ENCODE measurements at places on chromosomes 1 and 21. TPM values are rescaled to one million over a fixed set of nuclear protein-coding genes. Genes with fewer than 3 reads are reported as not detected.

The AIRE gene
- not detected for total RNA-seq

The RPTN gene
- not detected for total RNA-seq

The COL11A1 gene
- 0.76 TPM for total RNA-seq

The MAN1C1 gene
- 8.2 TPM for total RNA-seq

The HIPK1 gene
- total RNA-seq: 53.9 TPM

The FCGR1A gene
- total RNA-seq: 1.6 TPM

The ZFYVE9 gene
- 95.0 TPM for total RNA-seq

The HES2 gene
- not detected for total RNA-seq

The ECE1 gene
- total RNA-seq: 175 TPM

The USH2A gene
- not detected for total RNA-seq

The FCRLB gene
- total RNA-seq: 0.35 TPM

- no peak overlapping the region for H3K27ac ChIP-seq
- DNase-seq: no peak
- H3K27me3 ChIP-seq: no peaks in the 10 kb centered on the region
- H3K36me3 ChIP-seq: no peaks in the 10 kb centered on the region
- no peaks in the 10 kb centered on the region for H3K4me1 ChIP-seq
Measured at GRCh38 chr1:220696226-220696862, 6.2 kb downstream of the C1orf115 start.

DNA sequence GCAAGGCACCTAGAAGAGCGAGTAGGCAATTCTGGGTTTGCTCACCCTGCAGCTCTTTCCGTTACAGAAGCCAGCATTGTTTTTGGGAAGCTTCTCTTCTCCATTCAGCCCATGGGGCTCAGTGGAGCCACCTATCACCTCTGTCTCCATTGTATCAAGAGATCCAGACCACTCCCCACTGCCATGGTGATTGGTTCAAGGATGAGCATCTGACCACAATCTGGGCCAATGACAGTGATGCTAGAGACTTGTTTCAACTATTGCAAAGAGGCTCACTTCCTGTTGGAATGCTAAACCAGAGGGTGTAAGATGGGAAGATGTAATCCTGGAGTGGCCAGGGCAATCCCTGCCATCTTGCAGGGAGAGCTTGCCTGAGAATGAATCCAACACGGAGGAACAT lies 6.6 kb downstream of the SPATA21 start:
- DNase-seq: no peak
- no peak overlapping the region for H3K4me3 ChIP-seq
- no peaks in the 10 kb centered on the region for H3K4me1 ChIP-seq
- H3K27me3 ChIP-seq: no peaks in the 10 kb centered on the region
- H3K27ac ChIP-seq: no peak overlapping the region

GRCh38 chr21:38388203-38388602 lies 110.1 kb downstream of the ERG start:
- no peak overlapping the region for H3K27ac ChIP-seq
- no peaks in the 10 kb centered on the region for H3K4me1 ChIP-seq
- DNase-seq: no peak
- H3K4me3 ChIP-seq: no peak overlapping the region
- no peaks in the 10 kb centered on the region for H3K27me3 ChIP-seq
- H3K36me3 ChIP-seq: no peaks in the 10 kb centered on the region

DNA sequence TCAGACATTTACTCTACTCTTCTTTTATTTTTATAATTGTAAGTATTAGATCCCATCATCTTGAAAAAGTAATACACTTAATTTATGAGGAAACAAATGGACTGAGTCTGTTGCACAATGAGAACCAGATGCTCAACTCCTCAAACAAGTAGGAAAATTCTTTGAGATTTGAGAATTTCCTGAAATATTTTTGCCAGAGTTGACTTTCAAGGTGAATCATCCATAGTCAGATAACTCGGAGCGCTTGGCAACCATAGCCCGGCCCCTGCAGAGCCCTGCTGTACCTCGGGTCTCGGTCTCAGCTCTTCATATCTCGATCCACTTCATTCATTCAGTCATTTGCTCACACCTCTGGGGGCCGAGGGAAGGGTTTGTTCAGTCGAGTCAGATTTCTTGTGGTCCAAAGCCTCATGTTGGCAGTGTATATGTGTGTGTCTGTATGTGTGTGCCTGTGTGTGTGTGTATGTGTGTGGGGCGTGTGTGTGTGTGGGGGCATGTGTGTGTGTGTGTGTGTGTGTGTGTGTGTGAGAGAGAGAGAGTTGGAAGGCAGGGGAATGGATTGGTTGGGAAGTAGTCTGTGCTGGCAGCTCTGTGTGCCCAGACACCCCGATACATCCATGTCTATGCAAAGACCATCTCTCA lies 18.1 kb upstream of the PCP4 start:
- H3K4me3 ChIP-seq: no peak overlapping the region
- no peaks in the 10 kb centered on the region for H3K4me1 ChIP-seq
- no peak overlapping the region for H3K27ac ChIP-seq
- H3K36me3 ChIP-seq: no peaks in the 10 kb centered on the region

DNA sequence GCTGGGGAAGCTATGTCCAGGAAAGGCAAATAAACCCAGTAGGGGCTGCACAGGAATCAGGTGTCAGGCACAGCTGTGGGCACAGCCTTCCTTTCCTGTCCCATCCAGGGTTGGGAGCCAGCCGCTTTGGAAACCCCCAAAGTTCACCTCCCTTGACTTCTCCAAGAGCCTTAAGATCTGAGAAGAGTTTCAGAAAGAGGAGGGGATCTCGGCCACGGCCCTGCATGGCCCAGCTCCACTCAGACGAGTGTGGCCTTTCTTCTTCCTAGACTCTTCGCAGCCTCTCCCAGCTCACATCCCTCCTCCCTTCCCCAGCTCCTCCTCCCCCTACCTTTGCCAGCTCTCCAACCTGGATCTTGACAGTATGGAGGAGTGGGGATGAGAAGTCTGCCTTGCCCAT lies 36.7 kb downstream of the RHBG start:
- no peak overlapping the region for H3K27ac ChIP-seq
- H3K4me3 ChIP-seq: no peak overlapping the region
- DNase-seq: no peak
- peaks cover 3% of the 10 kb centered on the region for H3K27me3 ChIP-seq
- no peaks in the 10 kb centered on the region for H3K4me1 ChIP-seq

GRCh38 chr1:16055613-16056520 lies 12.3 kb downstream of the CLCNKB start:
- H3K27me3 ChIP-seq: no peaks in the 10 kb centered on the region
- peak; percentile 88 for DNase-seq
- H3K4me3 ChIP-seq: no peak overlapping the region
- no peak overlapping the region for H3K27ac ChIP-seq

DNA sequence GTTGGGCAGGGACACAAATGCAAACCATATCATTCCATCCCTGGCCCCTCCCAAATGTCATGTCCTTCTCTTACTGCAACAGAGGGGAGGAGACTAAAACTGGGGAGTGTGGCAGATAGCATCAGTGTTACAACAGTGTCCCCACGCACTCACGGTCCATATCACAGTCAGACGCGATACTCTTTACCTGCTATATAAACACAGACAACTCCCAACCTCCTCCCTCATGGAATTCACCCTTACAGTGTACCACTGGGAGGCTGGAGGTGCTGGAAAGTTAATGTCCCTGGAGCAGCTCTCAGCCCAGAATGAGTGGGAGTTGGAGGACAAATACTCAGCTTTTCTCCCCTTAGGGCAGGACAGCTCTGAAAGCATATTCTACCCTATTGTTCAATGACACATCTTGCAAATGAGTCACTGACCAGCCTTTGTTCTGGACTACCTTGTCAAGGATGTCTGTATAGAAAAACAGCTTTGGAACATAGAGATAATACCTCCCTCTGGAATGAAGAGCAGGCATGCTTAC lies 445.9 kb downstream of the SETD4 start:
- no peak overlapping the region for H3K4me3 ChIP-seq
- no peak overlapping the region for H3K27ac ChIP-seq
- no peaks in the 10 kb centered on the region for H3K36me3 ChIP-seq
- H3K4me1 ChIP-seq: no peaks in the 10 kb centered on the region
- DNase-seq: no peak
- H3K27me3 ChIP-seq: no peaks in the 10 kb centered on the region

- no peak for DNase-seq
- no peaks in the 10 kb centered on the region for H3K36me3 ChIP-seq
- H3K4me1 ChIP-seq: no peaks in the 10 kb centered on the region
- no peak overlapping the region for H3K4me3 ChIP-seq
- no peaks in the 10 kb centered on the region for H3K27me3 ChIP-seq
Measured at GRCh38 chr1:81392526-81393226, 408.1 kb upstream of the ADGRL2 start.

GRCh38 chr1:248810727-248811513 lies 14.8 kb downstream of the SH3BP5L start:
- no peak overlapping the region for H3K27ac ChIP-seq
- no peak overlapping the region for H3K4me3 ChIP-seq
- DNase-seq: no peak
- H3K27me3 ChIP-seq: no peaks in the 10 kb centered on the region
- H3K36me3 ChIP-seq: no peaks in the 10 kb centered on the region
- H3K4me1 ChIP-seq: no peaks in the 10 kb centered on the region

GRCh38 chr21:28801906-28802305 lies 190.8 kb downstream of the LTN1 start:
- DNase-seq: no peak
- no peaks in the 10 kb centered on the region for H3K36me3 ChIP-seq
- peaks cover 7% of the 10 kb centered on the region for H3K4me1 ChIP-seq
- H3K27me3 ChIP-seq: no peaks in the 10 kb centered on the region

DNA sequence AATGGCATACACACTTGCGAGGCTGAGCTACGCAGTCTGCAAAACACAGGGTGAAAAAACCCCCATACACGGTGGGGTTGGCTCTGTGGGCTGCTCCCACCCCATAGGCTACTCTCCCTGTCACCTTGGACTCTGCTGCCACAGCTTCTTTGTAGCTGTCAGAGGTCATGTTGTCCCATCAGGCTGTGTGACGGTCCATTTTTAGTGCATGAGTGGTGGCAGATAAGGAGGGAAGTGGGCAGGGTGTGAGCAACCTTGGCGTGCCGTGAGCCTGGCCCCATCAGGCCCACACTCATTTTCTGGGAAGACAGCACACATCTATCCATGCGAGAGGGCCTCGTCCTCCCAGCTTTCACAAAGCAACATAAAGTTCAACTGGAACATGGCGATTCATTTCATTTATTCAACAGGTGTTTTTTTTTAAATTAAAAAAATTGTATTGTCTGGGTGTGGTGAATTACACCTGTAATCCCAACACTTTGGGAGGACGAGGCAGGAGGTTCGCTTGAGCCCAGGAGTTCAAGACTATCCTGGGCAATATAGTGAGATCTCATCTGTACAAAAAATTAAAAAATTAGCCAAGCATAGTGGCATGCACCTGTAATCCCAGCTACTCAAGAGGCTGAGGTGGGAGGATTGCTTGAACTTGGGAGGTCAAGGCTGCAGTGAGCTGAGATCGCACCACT lies 9.5 kb downstream of the GPR137B start:
- no peak overlapping the region for H3K27ac ChIP-seq
- H3K27me3 ChIP-seq: no peaks in the 10 kb centered on the region
- H3K36me3 ChIP-seq: no peaks in the 10 kb centered on the region
- no peak overlapping the region for H3K4me3 ChIP-seq
- no peaks in the 10 kb centered on the region for H3K4me1 ChIP-seq
- DNase-seq: no peak

DNA sequence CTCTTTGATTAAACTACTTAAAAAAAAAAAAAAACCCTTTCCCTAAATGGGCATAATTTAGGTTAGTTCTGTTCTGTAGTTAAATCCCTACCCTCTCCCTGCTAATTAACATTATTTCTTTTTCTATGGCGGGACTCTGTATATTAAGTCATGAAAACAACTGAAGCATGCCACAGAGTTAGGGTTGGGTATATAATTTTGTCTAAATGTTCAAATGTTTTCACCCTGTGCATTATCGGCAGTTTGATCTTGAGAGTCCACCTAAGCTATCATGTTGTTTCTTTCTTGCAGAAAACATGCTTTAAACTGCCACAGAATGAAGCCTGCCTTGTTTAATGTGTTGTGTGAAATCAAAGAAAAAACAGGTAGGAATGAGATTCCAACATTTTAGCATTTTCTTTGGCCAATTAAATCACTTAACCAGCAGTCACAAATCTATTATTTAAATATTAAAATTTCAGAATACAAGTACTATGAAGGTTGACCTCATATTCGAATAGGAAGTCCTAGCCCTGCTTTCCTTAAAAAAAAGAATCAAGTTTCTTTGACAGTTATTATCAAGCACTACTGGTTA lies 4.0 kb downstream of the PBX1 start:
- no peaks in the 10 kb centered on the region for H3K36me3 ChIP-seq
- peak overlapping the region; percentile 92 for H3K27ac ChIP-seq
- no peaks in the 10 kb centered on the region for H3K4me1 ChIP-seq
- DNase-seq: no peak
- H3K27me3 ChIP-seq: no peaks in the 10 kb centered on the region
- peak overlapping the region; percentile 88 for H3K4me3 ChIP-seq

DNA sequence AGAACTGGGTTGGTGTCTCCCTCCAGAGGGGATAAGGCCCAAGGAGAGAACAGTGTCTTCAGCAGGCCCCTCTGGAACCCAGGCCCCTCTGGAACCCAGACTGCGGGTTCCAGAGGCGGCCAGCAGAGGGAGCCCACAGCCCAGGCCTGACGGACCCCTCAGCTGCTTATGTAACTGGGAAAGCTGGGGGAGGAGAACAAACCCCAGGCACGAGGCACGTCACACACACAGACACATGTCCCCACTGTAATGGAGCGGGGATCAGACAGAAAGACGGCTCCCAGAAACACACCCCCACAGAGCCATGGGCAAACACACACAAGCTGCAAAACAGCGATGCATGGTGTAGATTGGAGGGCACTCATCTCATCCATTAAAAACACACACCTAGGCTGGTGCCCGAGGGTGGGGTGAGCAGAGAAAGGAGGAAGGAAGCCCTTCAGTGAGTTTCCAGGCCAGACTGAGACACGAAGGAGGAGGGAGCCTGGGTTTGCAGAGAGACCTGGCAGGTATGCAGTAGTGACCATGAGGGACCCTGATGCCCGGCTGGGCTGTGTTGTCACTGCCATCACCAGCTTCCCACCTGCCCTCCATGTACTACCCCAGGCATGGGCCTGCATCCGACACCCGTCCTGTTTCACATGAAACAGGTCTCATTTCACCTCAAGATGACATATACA lies 2.8 kb upstream of the IGSF8 start:
- DNase-seq: peak; percentile 76
- no peak overlapping the region for H3K4me3 ChIP-seq
- no peaks in the 10 kb centered on the region for H3K27me3 ChIP-seq
- H3K27ac ChIP-seq: peak overlapping the region; percentile 19
- H3K36me3 ChIP-seq: no peaks in the 10 kb centered on the region

GRCh38 chr1:5744911-5745799 lies 247.1 kb downstream of the NPHP4 start:
- no peak overlapping the region for H3K27ac ChIP-seq
- no peaks in the 10 kb centered on the region for H3K36me3 ChIP-seq
- no peaks in the 10 kb centered on the region for H3K4me1 ChIP-seq
- DNase-seq: no peak
- no peak overlapping the region for H3K4me3 ChIP-seq

GRCh38 chr1:54996359-54996868 lies 2.3 kb upstream of the BSND start:
- H3K27ac ChIP-seq: no peak overlapping the region
- DNase-seq: peak; percentile 28
- H3K36me3 ChIP-seq: no peaks in the 10 kb centered on the region
- H3K4me3 ChIP-seq: no peak overlapping the region
- no peaks in the 10 kb centered on the region for H3K4me1 ChIP-seq
